HCEC 1CT (cell line): ENCODE measurements at places on chromosomes 3 and 15.

DNA sequence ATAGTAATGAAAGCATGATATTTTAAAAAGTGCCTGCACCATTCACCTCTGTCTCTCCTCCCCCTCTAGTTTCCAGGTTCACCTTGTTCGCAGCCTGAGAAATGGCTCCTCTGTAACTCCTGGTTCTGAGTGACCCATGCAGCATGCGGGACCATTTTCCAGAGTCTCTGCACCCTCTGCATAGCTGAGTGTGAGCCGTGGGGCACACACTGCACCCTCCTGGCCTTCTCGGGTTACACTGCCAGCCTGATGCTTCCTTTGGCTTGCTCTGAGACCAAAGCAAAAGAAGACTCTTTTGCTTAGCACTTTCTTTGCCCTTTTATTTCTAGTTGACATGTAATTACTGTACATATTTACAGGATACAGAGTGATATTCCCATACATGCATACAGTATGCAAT lies 287.3 kb downstream of the GABRG3 start:
- DNase-seq: no peak

GRCh38 chr3:53754325-53754724 lies 91.9 kb downstream of the CHDH start:
- no peak for DNase-seq

- DNase-seq: no peak
These were observed 132.2 kb upstream of the GOLGA6L4 start for GRCh38 chr15:84103345-84103744.

- DNase-seq: peak; percentile 97
These were observed 284.5 kb upstream of the MME start for GRCh38 chr3:154795582-154795981.

DNA sequence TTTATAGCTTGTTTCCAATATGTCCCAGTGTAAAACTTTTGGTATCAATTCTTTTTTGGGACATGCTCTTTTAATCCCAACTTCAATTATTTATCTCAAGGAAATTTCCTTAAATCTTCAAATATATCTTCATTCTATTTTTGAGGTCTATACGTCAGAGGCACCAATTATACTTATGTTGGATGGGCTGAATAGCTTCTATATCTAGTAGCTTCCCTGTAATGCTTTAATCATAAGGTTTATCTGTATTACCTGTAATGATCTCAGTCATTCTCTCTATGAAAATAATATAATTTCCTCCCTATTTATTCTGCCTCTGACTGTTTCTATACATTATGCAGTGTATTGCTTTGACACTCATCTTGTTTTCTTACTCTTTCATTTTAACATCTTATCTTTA lies 29.9 kb upstream of the MCCC1 start:
- no peak for DNase-seq

- no peak for DNase-seq
These were observed 230.7 kb upstream of the SLCO3A1 start for GRCh38 chr15:91622711-91623342.

GRCh38 chr15:37885651-37886050 lies 48.8 kb upstream of the TMCO5A start:
- no peak for DNase-seq

DNA sequence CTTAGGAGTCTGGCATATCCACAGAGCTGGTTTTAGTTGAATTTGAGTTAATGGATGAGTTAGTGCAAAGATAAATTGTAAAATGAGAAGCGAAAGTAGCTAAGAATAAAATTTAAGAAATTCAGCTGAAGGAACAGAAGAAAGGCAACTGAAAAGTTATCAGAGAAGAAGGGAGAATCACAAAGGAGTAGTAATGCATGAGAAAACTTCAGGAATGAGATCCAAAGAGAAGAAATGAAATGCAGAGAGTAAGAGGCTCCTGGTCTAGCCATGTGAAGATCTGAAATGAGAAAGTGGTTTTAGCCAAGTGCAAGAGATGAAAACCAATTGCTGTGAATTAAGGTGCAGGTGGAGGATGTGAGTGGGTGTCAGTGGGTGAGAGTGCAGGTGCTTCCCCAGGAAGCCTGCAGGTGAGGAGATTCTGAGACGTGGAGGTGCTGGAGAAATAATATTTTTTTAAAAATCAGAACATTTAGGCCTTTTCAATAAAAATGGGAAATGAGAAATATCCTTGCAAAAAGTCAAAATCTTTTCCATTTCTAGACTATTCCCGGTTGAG lies 18.5 kb downstream of the KBTBD8 start:
- no peak for DNase-seq

- DNase-seq: peak; percentile 42
These were observed 3.8 kb downstream of the TSPAN3 start for GRCh38 chr15:77066971-77067690.

- no peak for DNase-seq
These were observed 12.1 kb downstream of the GALNT15 start for GRCh38 chr3:16186565-16186964.

DNA sequence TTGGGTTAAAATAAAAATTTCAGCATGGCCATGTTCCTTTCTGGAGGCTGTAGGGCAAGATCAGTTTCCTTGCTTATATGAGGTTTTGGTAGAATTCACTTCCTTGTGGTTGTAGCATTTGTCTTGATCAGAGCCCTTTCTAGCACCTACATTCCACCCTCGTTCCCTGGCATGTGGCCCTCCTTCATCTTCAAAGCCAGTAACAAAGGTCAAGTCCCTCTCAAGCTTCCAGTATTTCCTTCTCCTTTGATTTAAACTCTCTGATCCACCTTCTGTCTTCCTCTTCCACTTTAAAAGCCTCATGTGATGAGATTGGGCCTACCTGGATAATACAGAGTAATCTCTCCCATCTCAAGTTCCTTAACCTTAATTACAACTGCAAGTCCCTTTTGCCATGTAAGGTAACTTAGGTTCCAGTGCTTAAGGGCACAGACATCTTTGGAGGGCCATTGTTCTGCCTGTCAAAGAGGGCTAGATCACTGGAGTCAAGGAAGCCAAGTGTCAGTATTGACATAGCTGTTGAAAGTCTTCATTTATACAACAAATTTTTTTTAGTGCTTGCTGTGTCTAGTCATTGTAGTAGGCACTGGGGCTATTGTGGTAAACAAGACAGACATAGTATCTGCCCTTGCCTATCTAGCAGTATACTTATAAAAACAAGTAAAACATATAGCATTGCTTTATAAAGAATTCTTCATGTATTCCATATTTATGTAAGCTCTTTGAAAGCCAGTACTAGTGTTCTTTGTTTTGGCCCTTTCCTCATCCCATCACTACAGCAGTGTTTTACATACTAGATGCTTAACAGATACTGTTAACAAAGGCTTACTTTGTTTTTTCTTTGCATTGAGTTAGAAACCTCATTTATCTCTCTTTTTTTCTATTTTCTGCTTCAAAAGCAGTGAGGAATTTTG lies 40.7 kb downstream of the GLCE start:
- no peak for DNase-seq

GRCh38 chr3:142896996-142897395 lies 8.1 kb upstream of the PCOLCE2 start:
- DNase-seq: no peak

GRCh38 chr3:137335478-137335877 lies 377.7 kb downstream of the IL20RB start:
- DNase-seq: no peak
